DMS79 (cell line): ENCODE measurements at places on chromosomes 2 and 18.

DNA sequence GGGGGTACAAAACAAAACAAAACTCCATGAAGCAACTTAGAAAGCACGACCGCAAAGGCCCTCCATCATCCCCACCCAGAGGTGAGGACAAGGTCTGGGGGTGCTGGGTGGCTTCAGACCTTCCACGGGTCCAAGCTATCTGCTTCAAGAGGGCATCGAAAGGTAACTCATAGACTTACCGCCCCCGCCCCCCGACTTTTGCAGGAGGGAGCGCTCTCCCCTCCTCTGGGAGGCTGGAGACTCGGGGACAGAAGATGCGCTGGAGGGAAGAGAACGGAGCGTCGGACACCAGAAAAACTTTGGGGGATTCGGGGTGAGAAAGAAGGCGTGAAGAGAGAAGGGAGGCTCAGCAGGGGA, 300 bp upstream of the STON1 start:
- DNase-seq: no peak

DNA sequence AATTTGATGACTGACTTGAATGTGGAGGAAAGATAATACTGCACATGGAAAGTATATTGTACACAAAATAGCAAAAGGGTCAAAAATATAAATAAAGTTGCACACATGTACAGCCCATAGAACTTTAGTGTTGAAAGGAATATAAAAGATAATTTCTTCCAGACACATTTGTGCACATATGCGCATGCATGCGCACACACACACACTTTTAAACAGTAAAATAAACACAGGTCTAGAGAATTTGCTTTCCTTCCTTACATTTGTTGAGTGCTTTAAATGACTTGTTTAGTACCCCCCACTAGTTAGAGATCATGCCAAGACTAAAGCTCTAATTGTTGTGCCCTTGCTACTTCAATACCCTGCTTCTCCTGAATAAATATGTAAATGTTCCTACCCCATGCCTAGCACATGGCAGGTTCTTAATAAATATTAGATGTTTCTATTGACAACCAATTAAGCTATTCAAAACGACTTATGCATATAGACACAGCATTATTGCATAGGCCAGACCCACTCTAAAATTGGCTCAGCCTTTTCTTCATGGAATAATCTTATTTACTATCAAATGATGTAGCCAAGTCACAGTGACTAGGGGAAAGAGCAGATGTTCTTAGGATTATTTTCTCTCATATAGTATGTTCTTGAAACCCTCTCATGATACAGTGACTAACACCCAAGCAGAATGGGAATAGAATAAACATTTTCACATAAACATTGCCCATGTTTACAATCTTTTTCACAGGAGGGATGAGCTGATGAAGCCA, 165.5 kb upstream of the ACVR2A start:
- DNase-seq: peak; percentile 41

DNA sequence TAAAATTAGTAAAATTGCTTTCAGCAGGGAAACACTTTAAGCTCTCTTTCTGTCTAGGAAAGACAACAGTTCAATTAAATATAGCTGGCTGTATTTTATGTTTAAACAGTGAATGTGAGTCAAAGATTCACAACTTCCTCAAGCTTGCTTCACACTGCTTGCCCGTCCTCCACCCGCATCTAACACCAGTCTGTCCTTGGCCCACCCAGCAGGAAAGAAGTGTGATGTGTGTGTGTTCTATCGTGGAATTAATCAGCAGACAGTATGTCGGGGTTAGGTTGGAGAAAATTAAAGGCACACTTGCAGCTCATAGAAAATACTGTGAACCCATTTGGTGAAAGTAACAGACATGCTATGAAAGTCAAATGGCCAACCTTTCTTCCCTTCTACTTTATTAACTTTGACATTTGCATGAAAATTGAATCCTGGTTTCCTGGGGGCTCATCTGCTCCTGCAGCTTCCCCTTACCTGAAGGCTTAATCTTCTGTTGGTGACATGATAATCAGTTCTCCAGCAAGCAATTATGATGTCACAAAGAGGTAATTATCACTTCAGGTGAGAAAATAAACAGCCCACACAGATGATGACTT, 182.0 kb downstream of the UXS1 start:
- no peak for DNase-seq

DNA sequence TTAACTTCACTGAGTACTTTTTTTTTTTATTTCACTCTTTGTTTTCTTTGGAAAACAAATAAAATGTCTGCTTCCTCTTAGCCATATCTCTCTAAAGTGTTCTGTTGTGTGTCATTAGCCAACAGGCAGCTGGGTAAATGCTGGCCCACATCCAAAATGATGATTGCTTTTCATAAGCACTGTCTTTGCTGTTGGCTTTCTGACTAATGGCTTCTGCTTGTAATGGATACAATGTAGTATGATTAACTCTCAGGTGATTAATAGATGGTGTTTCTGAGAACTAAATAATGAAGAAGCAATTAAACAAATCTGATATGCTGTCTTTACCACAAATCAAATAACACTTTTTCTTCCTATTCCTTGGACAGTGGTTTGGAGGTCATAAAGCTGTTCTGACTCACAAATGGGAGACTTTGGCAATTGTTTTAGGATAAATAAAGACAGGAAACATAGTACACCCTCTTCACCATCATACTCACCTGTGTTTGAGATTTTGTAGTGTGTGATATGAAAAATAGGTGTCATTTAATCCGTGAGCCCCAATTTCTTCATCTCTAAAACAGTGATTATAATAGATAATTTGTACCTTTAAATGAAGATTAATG, 888.4 kb downstream of the TSN start:
- no peak for DNase-seq

GRCh38 chr18:62329691-62330454, 4.8 kb downstream of the TNFRSF11A start:
- DNase-seq: no peak

DNA sequence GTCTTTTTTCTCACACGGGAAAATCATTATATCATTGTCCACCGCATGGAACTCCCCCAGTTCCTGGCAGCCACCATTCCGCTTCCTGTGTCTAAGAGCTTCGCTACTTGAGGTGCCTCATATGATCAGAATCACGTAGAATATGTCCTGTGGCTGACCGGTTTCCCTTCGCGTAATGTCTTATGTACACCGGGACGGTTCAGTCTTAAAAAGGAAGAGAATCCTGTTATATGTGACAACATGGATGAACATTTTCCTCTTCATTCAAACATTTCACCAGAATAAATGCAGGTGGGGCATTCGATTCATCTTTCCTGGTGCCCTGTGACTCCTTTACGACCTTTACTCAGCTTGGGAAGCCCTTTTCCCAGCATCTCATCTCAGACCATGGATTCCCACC, 131.7 kb upstream of the TWIST2 start:
- no peak for DNase-seq

DNA sequence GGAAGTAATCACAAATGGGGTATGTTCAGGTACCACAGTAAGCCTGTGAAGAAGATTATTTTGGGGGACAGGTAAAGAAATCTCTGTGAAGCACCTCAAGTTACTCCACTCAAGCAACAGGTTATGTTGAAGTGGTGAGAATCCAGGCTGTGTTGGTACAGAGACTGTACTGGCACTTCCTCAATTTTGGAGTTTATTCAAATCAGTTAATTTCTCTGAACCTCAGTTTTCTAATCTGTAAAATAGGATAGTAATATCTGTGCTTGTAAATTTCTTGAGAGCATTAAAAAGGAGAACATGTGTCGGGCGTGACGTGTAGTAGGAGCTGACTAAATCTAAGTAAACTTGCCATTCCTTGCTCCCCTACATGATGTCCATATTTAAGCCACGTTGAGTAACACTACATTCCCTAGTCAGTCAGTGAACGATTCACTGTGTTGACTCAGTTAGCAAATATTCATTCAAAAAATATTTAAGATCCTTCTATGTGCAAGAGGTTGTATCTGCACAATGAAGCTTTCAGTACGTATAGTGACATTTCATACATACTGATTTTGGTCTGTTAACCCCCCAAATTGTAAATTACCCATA, 504.2 kb downstream of the ZEB2 start:
- no peak for DNase-seq

DNA sequence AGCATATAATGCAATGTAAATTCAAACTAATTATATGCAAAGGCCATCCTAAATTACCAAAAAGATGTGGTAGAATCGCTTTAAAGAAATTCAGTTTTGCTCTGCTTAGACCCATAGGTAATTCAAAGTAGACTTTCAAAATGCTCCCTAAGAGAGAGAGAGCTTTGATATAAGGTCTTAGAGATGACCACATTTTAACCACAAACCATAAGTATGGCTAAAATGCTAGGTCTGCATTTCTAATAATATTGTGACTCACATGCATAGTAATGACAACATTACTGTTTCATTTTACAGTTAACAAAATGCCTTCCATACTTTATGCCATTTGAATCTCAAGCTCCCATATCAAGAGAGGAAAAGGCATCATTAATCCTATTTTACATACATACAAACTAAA, 144.5 kb downstream of the RAD51AP2 start:
- DNase-seq: no peak

GRCh38 chr2:164014068-164014731, 278.4 kb upstream of the FIGN start:
- DNase-seq: no peak

GRCh38 chr18:79543861-79544385, 135.7 kb upstream of the CTDP1 start:
- no peak for DNase-seq

DNA sequence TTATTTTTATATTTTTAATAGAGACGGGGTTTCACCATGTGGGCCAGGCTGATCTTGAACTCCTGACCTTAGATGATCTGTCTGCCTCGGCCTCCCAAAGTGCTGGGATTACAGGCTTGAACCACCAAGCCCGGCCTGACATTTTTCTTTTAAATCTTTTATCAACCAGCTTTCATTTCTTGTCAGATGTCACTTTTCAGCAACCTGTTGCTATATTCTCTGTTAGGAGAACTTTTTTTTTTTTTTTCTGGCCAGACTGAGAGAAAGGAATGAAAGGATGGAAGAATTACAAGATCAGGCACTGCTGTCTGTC, 146.3 kb downstream of the TGIF1 start:
- no peak for DNase-seq

- no peak for DNase-seq
Observed at GRCh38 chr2:206463685-206464084, 20.4 kb downstream of the ADAM23 start.

DNA sequence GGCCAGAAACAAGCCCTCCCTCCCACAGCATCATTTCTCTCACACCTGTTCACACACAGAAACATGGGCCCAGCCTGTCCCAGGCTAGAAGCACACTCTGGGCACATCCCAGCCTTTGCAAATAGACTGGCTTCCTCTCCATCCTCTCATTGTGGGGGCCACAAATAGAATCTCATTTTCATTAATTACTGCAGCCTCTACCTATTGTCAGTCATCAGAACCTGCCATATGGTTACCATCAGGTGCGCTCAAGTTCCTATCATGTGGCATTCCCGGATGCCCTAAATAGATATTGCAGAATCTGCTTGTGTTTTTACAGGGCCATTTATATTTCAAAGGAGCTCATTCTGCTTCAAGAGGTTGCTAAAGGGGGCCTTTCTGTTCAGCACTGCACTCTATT, 460.7 kb downstream of the BCL11A start:
- no peak for DNase-seq

GRCh38 chr2:144137705-144138428, 382.1 kb downstream of the ZEB2 start:
- DNase-seq: no peak

- DNase-seq: no peak
Observed at GRCh38 chr18:8848541-8848940, 143.2 kb downstream of the MTCL1 start.

- no peak for DNase-seq
Observed at GRCh38 chr2:100972452-100972851, 29.6 kb upstream of the RPL31 start.

- DNase-seq: no peak
Observed at GRCh38 chr2:4336864-4337263, 633.5 kb downstream of the DCDC2C start.

GRCh38 chr18:58042826-58043490, 1.1 kb upstream of the NEDD4L start:
- DNase-seq: no peak

DNA sequence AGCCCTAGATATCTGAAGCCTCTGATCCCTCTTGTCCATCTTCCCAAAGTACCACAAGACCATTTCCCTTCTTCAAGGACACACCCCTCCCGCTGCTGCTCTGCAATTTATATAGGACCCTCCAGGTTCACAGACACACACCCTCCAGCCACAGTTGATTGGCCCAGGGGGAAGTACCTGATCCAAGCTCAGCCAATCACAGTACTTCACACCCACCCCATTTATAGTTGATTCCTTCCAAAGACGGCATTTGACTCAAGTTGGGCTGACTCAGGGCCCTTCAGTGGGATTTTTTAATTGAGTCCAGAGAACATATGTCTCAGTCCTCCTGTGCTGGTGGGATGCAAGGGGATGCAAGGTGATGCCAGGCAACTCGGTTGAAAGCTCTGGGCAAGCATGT, 59.2 kb downstream of the GYPC start:
- no peak for DNase-seq

DNA sequence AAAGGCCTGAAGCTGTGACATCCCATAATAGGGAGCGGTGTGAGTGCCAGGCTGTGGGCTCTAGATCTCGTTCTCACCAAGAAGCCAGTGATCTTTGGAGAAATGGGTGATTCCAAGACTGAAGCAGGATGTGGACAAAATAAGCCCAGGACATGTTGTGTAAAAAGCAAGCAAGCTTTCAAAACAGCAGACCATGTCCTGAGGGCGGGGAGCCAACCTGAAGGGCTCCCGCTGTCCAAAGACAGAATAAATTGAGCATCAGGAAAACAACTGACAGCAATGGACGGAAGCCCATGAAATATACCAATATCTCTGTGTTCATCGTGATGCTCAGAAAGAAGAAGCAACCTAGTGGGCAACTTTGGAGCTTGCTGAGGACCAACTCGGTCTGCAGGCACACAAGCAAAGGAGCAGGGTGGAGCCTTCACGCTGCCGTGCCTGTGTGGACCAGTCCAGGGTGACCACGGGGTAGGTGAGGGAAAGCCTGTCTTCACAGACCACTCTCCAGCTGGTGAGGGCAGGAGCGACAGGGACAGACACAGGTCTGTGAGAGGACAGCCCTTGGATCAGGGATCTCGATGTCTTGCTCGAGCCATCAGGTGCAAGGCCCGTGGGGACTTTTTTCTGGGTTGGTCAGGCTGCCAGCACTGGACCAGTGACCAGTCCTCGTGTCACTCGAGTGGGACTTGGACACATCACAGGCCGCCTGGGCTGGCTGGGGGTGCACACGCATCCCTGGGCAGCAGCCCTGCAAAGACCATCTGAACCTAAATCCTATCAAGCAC, 21.5 kb downstream of the MTERF4 start:
- DNase-seq: no peak
